T follicular helper cell (primary cell): ENCODE measurements at places on chromosomes 7 and 10.
A peak's percentile ranks its signal among the peaks of the same experiment; 100 is the strongest.

GRCh38 chr10:78491812-78492211, 458.1 kb downstream of the RPS24 start:
- no peak for DNase-seq

DNA sequence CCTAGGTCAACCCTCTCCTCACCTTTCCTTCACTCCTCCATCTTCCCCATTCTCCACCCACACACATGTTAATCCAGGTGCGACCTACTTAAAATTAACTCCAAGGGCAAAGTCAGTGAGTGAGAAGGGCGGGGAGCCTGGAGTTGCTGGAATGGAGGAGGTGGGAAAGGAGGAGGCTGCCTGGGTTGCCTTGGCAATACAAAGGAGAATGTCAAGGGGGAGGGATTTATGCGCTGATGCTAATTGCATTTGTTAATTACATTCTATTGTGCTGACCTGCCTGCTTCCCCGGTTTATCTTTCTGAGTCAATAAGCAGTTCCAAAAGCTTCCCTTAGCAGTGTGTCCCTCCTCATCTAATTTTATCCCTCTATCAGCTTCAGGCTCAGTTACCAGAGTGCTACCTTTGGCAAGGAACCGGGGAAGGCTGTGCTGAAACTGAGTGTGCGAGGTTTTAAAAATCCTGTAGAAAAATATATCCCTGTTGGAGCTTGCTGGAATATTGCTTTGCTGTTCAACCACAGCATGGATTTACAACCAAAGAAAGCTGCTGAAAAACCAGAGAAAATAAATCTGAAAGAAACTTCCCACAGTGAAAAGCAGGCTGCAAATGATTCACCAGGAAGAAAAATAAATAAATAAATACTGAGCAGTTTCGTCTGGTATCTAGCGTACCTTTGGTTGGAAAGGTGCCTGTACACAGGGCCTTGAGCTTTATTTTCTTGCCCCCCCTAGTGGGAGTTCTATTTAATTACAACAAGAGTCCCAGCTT, 113.2 kb upstream of the DGKB start:
- no peak for DNase-seq

- DNase-seq, result no peak
Observed at GRCh38 chr10:102146971-102147428, 5.2 kb upstream of the NOLC1 start.

DNA sequence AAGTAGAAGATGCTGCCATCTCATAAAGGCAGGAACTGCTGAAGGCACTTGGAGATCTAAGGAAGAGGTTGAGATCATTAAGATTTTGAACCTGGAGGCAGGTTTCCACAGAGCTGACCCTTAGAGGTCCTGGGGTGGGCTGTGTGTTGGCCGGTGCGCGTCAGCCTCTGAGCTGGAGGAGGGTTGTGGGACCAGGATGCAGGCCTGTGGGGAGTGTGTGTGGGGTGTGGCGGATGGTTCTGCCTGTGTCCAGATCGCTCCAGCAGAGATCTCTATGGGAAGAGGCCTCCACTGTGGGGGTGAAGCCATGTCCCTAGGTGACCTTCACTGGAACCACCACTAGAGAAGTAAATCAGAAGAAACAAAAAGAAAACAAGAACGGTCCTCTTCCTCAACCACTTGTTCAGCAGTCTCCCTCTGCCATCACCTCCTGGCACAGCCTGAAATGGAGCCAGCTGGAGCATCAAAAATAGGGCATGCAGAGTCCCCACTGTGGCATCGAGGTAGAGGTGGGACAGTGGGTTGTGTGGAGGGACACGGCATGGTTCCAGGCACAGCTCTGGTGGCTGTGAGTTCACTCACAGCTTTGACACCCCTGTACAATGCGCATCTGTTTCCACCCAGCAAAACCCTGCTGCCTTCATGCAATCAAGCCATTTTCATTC, 453.8 kb downstream of the TCERG1L start:
- DNase-seq, result no peak

DNA sequence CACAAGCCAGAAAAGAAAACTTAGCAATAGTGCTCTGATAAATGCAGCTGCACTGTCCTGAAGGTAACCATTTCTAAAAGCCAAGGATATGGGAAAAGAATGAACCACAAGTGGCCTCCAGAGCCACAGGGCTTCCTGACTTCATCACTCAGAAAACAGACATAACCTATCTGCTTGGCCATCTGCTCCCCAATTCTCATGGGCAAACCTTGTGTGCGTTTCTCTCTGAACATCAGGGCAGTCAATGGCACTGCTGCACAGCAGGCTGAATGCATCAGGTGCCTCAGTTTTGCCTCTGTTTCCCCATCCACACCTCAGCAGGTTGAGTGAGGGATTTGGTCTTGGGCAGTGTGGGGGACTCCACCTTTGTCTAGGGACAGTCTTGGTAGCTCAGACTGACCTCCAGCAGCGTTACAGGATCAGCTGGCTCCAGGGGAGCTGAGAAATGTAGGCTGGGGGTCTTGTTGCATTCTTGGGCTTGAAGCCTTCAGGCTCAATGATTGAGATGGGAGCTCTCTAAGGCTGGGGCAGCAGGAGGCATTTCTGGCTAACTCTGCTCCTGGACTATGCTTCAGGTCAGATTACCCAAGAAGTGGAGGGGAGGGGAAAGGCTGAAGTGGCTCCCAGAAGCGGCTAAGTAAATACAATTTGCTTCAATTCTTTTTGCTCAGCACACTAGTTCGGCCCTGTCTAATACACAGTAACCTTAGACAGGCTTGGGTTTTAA, 23.6 kb upstream of the PDLIM1 start:
- no peak for DNase-seq

DNA sequence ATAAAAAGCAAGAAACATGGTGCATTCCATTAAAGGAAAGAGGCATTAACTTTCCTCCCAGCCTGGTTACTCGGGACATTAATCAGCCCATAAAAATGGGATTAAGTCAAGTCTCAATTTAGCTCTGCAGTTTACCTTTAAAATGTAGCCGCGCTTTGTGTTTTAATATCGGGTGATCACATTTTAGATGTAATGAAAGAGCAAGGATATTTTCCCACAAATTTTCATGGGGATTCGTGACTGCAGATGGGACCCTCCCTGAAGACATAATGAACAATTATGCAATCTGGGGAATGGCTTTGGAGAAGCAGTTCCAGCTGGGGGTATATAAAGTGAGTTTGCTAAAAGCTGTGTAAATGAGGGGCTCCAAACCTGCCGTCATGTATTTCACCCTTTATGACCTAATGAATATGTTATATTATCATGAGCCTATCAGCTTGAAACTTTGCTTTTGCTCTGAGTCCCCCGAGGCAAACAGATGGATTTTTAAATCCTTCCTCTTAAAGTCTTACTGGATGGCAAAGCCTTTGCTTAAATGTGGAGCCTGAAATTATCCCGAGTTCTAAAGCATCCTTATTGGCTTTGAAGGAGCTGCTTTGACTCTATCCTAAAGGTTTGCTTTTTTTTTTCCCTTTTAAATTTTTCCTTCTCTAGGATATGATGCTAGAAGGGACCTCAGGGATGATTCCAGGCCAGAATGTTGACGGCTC, 31.8 kb downstream of the BAMBI start:
- DNase-seq, result no peak

DNA sequence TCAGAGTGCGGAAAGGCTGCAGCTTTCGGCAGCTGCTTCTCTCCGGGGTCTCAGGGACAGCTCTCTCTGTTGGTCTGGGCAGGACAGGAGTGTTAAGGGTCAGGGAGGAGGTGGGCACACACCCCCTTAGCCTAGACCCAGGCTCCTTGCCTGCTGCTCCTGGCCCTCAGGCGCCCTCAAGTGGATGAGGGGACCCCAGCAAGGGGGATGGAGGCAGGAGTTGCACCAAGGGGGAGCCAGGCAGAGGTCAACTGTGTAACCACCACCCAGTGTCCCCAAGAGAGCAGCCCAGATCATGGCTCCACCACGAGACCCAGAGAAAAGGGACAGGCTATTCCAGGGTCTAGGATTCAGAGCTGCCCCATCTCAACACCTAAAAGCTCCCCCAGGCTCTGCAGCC, 26.9 kb downstream of the SPOCK2 start:
- no peak for DNase-seq

GRCh38 chr10:43407576-43408330, 1.2 kb downstream of the HNRNPF start:
- peak; percentile 78 for DNase-seq

- no peak for DNase-seq
Observed at GRCh38 chr7:152597507-152597906, 78.4 kb downstream of the XRCC2 start.
